Lung (tissue), 17 donors: ENCODE measurements at places on chromosomes 2 and 18. TPM values are rescaled to one million over a fixed set of nuclear protein-coding genes. Genes with fewer than 3 reads are reported as not detected.

- H3K36me3 ChIP-seq = no peaks in the 10 kb centered on the region
- no peaks in the 10 kb centered on the region for H3K27me3 ChIP-seq
- no peak for DNase-seq
Measured at GRCh38 chr2:155151472-155151871, 453.0 kb downstream of the KCNJ3 start.

Gene IMMT
- 51.2 TPM for total RNA-seq

- H3K27ac ChIP-seq = no peak overlapping the region
- H3K36me3 ChIP-seq = no peaks in the 10 kb centered on the region
- H3K4me3 ChIP-seq = no peak overlapping the region
- H3K4me1 ChIP-seq = peaks cover 4% of the 10 kb centered on the region
Measured at GRCh38 chr2:110708455-110708854, 23.9 kb upstream of the ACOXL start.

Gene INPP4A
- 28.8 TPM for total RNA-seq

GRCh38 chr18:8496186-8496585, 113.1 kb upstream of the RAB12 start:
- no peak overlapping the region for H3K4me3 ChIP-seq
- no peaks in the 10 kb centered on the region for H3K4me1 ChIP-seq
- DNase-seq = peak; percentile 37
- H3K27ac ChIP-seq = no peak overlapping the region

Gene GPR45
- total RNA-seq = not detected

DNA sequence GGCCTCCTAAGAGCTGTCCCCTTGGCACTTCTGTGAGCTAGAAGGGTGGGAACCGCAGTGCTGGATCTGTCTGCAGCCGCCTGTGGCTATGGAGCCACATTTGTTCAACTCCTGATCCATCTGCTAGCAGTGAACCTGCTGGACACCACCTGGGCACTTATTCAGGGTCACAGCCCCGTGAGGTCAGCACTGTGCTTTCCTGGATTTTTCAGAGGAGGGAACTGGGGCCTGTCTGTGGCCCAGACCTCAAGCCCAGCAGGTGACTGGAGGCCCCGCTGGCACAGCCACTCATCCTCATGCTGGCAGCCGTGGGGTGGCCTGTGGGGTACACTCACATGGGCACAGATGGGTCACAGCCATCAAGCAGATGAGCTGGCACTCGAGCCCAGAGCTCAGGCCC, 155.3 kb downstream of the TFCP2L1 start:
- no peak overlapping the region for H3K27ac ChIP-seq
- H3K4me1 ChIP-seq = no peaks in the 10 kb centered on the region
- no peaks in the 10 kb centered on the region for H3K36me3 ChIP-seq
- no peak overlapping the region for H3K4me3 ChIP-seq
- H3K27me3 ChIP-seq = no peaks in the 10 kb centered on the region
- DNase-seq = no peak

GRCh38 chr2:143162997-143163396, 33.8 kb downstream of the ARHGAP15 start:
- H3K36me3 ChIP-seq = no peaks in the 10 kb centered on the region
- no peak for DNase-seq
- H3K4me1 ChIP-seq = no peaks in the 10 kb centered on the region
- H3K27ac ChIP-seq = no peak overlapping the region
- H3K27me3 ChIP-seq = no peaks in the 10 kb centered on the region

Gene KRTCAP3
- total RNA-seq = 37.9 TPM

GRCh38 chr2:232411901-232412629, 5.4 kb downstream of the ALPG start:
- peaks cover 10% of the 10 kb centered on the region for H3K27me3 ChIP-seq
- H3K4me3 ChIP-seq = no peak overlapping the region
- no peaks in the 10 kb centered on the region for H3K4me1 ChIP-seq
